ENCODE measurements at places on chromosomes 5 and 9.

DNA sequence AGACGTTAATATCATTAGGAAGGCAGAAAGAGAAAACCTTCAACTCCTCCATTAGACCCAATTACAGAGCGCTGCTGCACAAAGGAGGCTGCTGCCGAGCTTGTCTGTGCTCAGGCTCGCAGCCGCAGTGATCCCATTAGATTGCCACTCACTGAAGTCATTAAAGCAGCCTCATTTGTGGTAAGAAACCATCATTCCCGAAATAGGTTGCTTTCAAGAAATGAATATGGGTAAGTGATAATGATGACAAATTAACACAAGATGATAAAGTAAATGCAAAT, 137.2 kb downstream of the CAVIN4 start:
- no peak for DNase-seq

- no peak for DNase-seq
These were observed 3.8 kb downstream of the AQP3 start for GRCh38 chr9:33443464-33444154.

DNA sequence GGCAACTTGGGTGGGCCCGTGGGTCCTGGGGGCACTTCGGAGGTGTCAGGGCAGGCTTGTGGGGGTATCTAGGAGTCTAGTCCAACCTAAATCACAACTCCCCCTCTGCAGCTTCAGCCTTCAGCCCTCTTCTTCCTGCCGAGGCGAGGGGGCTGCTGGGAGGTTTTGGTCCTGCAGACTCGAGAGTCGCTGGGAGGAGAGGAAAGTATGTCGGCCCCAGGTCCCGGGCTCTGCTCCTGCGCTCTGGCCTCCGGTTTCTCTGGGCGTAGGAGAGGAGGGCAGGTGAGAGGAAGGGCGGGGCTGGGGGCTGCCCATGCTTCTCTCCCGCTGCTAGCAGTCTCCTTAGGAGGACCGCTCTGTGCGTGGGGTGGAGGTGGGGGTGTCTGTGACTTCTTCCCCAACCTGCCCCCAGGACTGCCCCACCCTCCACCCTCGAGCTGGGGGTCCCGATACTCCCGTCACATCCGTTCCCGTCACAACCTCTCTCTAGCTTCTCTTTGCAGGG, 139.8 kb upstream of the COL5A1 start:
- DNase-seq: no peak

DNA sequence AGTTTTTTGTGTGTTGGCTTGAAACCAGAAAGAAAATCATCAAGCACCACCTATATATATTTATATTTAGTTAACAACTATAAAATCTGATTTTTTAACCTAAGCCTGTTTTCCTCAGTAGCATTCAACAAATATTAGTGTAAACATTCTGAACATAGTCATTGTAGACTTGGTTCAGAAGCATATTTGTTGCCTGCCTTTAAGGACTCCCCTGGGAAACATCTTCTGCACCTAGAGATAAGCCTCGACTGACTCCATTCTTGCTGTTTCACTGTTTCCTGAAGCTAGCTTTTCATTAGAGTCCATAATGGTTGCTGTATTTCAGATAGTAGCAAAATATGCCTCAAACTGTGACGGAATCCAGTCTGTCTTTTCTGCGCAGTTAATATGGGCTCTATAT, 123.5 kb downstream of the TRIO start:
- DNase-seq: no peak

DNA sequence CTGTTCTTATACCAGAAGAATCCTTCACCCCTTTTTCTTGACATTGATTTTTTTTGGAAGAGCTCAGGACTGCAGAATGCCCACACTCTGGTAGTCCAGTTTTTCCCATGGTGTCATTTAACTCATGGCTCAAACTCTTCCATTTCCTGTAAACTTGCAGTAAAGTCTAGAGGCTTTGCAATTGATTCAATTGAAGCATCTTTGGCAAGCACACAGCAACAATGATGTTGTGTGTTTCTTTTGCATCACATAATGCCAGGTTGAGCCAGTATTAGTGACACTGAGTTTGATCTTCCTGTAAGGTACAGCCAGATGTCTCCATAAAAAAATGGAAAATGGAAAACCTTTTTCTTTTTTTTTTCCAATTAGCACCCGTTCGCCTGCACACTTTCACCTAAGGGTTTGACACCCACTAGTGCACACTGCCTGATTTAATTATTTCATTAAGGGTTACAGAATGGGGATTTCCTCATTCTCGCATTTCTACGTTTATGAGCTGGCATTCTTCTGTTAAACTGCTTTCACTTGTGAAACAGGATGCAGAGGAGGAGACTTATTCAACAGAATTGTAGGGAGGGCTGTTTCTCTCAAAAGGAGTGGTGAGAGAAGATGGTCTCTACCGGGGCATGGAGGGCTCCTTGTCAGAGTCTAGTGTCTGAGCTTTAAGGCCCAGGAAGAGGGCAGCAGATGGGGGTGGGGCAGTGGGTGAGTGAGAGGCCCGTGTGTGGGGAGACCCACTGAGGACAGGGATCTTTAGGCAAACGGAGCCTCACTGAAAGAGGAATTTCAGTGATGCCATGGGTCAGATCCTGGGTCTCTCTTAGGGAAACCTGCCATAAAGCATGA, 2.2 kb upstream of the S1PR3 start:
- no peak for DNase-seq

DNA sequence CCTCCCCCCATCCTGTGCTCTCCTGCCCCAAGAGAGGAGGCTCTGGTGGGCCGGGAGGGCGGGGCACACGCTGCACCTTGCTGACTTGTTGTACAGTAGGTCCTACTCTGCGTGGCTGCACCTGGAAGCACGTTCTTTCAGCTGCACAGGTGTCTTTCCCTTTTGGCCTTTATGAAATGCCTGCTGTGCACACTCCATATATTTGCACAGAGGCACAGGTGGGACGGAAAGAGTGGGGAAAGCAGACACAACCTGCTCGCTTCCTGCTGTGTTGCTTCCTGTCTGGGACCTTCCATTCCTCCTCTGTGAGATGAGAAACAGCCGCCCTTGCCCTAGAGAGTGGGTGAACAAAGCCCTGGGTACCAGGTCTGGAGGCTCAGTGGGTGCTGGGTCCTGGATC, 4.8 kb downstream of the USP20 start:
- no peak for DNase-seq

GRCh38 chr5:165004175-165004574, 1498.8 kb downstream of the MAT2B start:
- no peak for DNase-seq

- DNase-seq: no peak
These were observed 21.4 kb downstream of the MEGF10 start for GRCh38 chr5:127311781-127312525.

DNA sequence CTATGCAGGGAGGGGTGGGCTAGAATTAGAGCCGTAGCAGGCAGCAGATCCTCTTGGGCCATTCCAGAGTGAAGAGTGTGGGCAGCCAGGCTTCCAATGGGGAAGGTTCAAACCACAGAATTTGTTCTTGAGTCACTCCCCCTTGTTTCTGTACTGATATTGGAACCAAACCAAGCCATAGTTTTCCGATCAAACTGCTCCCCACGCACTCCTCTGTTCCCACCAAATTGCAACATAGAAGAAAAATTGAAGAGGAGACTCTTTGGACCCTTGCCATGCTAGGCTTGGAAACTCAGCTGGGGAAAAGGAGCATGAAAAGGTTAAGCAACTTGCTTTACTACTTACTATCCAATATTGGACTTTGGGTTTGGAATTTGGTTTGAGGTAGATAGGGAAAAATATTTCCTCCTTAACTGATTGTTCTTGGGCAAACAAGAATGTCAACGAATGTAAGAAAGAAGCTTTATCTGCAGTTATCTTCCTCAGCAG, 165.8 kb upstream of the NR3C1 start:
- DNase-seq: no peak

GRCh38 chr9:68522954-68523353, 17.7 kb downstream of the TMEM252 start:
- no peak for DNase-seq

DNA sequence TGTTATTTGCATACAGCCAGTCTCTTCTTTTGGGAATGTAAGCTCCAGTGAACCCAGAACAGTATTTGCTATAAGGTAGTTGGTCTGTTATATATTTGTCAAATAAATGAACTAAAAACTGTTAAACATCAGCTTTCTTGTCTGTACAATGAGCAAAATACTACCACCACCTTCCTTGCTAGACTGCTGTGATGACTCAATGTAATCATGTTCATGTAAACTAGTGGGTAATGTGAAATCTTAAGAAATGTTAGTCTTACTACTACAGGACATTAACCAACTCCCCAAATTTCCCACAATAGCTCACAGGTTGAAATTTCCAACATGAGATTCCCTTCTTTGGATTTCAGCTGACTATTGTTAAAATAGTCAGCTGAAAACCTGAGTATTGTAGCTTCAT, 176.1 kb downstream of the TRPM3 start:
- no peak for DNase-seq

- no peak for DNase-seq
These were observed 446.4 kb downstream of the KIF4B start for GRCh38 chr5:155459889-155460500.

- DNase-seq: no peak
These were observed 68.2 kb upstream of the APC start for GRCh38 chr5:112669328-112669963.

DNA sequence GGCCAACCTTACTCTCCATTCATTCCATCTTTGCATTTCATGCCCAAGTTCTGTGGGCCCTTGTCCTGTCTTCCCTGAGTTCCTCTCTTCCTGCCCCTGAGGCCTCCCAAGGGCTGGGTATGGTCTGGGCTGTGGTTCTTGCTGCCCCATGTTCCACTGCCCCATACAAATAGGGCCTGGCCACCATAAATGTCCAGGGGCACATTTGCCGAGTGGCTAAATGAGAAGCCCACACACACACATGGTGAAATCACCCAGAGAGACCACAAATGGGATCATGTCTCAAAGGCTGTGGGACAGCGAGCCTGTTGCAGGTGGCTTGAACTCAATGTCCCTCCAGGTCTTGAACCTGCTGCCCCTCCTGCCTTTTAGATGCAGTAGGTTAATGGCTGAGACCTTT, 1.2 kb downstream of the TIFAB start:
- no peak for DNase-seq

- DNase-seq: no peak
These were observed 84.6 kb downstream of the USP20 start for GRCh38 chr9:129919841-129920240.

DNA sequence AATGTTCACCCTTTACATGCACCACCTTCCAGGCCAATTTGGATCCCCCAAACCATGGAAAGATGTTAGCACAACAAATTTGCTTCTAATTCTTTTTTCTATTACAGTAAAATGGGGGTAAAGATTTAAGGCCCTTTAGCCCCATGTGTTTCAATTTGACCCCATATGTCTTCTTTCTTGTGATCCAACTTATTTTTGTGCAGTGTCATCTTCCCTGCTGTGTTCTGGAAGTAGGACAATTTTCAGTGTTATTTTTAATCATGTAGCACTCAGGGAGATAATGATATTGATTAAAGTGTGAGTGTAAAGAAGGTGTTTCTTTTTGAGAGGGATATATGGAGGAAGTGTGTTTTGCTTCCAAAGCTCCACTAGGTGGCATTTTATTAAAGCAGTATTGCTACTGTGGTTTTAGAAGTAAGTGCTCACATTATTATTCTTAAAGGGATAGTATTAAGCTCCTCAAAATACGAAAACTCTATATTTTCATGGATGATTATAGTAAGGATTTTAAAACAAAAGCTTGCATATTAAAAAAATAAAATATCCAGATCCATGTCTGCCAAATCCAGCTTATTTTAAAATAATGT, 118.7 kb upstream of the ATP10B start:
- no peak for DNase-seq

DNA sequence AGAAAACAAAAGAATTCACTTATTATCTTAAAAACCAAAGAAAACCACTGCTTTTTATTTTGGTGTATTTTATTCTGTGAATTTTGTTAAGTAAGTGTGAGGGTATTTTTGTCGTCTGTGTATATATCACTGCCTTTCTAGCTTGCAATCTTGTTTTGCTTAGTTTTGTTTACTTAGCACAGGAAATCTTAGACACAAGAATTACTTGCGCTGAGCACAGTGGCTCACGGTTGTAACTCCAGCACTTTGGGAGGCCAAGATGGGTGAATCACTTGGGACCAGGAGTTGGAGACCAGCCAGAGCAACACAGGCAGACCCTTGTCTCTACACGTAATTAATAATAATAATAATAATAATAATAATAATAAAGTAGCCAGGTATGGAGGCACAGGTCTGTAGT, 230.3 kb downstream of the PAPPA start:
- no peak for DNase-seq

DNA sequence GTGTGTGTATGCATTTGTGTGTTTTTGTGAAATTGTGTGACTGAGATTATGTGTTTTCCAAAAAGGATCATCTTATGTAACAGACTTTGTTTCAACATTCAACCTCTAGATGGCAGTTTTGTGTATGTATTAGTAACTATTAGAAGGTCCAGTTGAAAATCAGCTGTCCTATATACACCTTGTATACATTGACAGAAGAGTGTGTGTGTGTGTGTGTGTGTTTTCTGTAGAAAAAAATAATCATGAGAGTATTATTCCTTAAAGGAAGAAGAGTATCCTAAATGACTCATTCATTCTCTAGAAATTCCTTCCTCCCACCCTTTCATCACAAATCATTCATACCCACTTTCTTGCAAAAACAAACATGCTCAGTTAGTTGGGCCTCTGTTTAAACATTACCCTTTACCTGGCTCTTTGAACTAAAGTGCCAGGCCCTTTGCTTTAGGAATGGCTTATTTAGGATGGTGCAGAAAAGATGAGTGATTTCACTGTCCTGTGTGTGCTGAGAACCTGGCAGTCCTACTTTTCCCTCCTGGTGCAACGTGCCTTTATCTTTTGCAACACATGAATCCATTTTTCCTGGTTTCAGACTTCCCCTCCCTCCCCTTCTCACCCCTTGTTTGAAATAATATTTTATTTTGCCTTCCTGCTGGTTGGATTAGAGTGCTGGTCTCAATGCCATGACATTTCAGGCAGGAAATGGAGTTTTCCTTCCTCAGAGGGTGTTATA, 152.2 kb downstream of the ARHGAP26 start:
- no peak for DNase-seq

- DNase-seq: no peak
These were observed 581 bp upstream of the C9orf40 start for GRCh38 chr9:74953235-74953751.

DNA sequence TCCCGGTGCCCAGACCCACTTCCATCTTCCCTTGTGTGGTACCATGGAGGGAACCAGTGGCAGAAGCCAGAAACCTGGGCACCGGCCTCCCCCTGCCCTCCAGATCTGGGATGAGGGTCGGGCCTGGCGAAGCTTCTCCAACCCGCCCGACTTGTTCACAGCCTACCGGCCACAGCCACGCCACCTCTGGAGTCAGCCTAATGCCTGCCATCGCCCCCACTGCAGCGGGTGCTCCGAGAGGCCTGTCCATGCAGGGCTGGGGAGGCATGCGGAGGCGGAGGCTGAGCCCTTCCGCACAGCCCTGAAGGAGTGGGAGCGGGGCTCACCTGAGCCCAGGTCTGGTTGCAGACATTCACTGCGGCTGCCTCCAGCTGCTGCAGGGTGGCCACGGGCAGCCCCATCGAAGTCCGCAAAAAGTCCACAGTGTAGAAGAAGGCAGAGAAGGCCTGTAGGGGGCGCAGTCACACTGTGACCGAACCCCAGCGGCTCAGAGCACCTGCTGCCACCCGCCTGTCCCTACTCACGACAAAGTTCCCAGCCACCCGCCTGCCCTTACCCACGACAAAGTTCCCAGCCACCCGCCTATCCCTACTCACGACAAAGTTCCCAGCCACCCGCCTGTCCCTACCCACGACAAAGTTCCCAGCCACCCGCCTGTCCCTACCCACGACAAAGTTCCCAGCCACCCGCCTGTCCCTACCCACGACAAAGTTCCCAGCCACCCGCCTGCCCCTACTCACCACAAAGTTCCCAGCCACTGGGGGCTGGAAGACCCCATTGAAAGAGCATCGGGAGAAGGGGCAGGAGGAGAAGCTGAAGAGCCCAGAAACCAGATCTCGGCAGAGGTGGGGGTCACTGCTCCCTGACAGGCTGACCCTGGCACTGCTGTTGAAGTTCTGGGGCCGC, 3.8 kb upstream of the NPDC1 start:
- no peak for DNase-seq

All from stimulated activated CD8-positive, alpha-beta memory T cell treated with anti-CD3 and anti-CD28 coated beads, Interleukin-4, amount 100 ng/mL, for 1 hour (primary cell).